ENCODE measurements at places on chromosomes 3 and 15. TPM values are rescaled to one million over a fixed set of nuclear protein-coding genes. Genes with fewer than 3 reads are reported as not detected.

DYNLT2B gene
- 13.9 TPM for total RNA-seq

FAM3D gene
- total RNA-seq, result not detected

PARP16 gene
- 6.9 TPM for total RNA-seq

OR5K2 gene
- total RNA-seq, result not detected

GPR149 gene
- total RNA-seq, result not detected

SLC25A36 gene
- total RNA-seq, result 82.1 TPM

SPINK8 gene
- not detected for total RNA-seq

DOCK3 gene
- 1.5 TPM for total RNA-seq

GATM gene
- total RNA-seq, result 0.54 TPM

ARPP21 gene
- under 0.01 TPM for total RNA-seq

ADAMTS17 gene
- not detected for total RNA-seq

P2RY1 gene
- total RNA-seq, result under 0.01 TPM

CCDC39 gene
- not detected for total RNA-seq

TMEM266 gene
- total RNA-seq, result 3.1 TPM

Measured in placental epithelial cell (primary cell).